Muscle of arm (tissue), 14 donors: ENCODE measurements at places on chromosomes 12 and 14. TPM values are rescaled to one million over a fixed set of nuclear protein-coding genes. Genes with fewer than 3 reads are reported as not detected.

CPM gene
- polyA plus RNA-seq, result 7.4 TPM

SPATA7 gene
- 9.6 TPM for polyA plus RNA-seq

DDX55 gene
- polyA plus RNA-seq, result 14.3 TPM

FOXJ2 gene
- 22.0 TPM for polyA plus RNA-seq

HCAR3 gene
- not detected for polyA plus RNA-seq

VASH1 gene
- polyA plus RNA-seq, result 51.7 TPM

TAS2R43 gene
- polyA plus RNA-seq, result 0.39 TPM

MIP gene
- 0.19 TPM for polyA plus RNA-seq

GLT1D1 gene
- polyA plus RNA-seq, result 1.4 TPM

LMNTD1 gene
- polyA plus RNA-seq, result not detected

CPSF2 gene
- polyA plus RNA-seq, result 45.3 TPM

SSPN gene
- polyA plus RNA-seq, result 146 TPM

RGS6 gene
- 6.0 TPM for polyA plus RNA-seq

AHNAK2 gene
- polyA plus RNA-seq, result 12.4 TPM

RBM19 gene
- polyA plus RNA-seq, result 21.0 TPM

REM2 gene
- polyA plus RNA-seq, result 0.46 TPM

DGLUCY gene
- polyA plus RNA-seq, result 26.7 TPM

AGAP2 gene
- 36.1 TPM for polyA plus RNA-seq

LRRC10 gene
- polyA plus RNA-seq, result 0.07 TPM

DPPA3 gene
- polyA plus RNA-seq, result not detected

TAS2R9 gene
- not detected for polyA plus RNA-seq

GUCY2C gene
- polyA plus RNA-seq, result 0.41 TPM

RFX4 gene
- polyA plus RNA-seq, result not detected

DPF3 gene
- polyA plus RNA-seq, result 5.1 TPM

SRRM4 gene
- polyA plus RNA-seq, result not detected

CD27 gene
- 1.5 TPM for polyA plus RNA-seq

MGAT4C gene
- 0.86 TPM for polyA plus RNA-seq

CFL2 gene
- 864 TPM for polyA plus RNA-seq

SCN8A gene
- 0.27 TPM for polyA plus RNA-seq

LMO3 gene
- 3.3 TPM for polyA plus RNA-seq

INSM2 gene
- polyA plus RNA-seq, result not detected

NAV3 gene
- 19.4 TPM for polyA plus RNA-seq

TTC9 gene
- 8.8 TPM for polyA plus RNA-seq

VSX2 gene
- not detected for polyA plus RNA-seq
